Suprapubic skin (tissue), 4 donors: ENCODE measurements at places on chromosomes 3 and 15.

DNA sequence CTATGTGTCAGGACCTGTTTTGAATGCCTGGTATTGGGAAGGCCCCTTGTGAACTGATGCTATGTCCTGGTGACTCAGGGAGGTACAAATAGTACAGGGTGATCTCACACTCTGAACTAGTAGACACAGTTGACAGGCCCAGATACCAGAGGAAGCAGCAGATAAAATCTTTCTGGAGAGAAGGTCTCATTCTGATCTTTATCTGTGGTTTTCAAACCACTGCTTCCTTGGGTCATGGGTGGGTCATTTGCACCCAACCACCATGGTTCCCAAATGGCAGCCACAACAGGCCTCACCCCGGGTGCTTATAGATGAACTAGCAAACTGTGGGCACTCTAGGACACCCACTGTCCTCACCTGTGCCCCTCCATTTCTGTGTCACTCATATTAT is 43.4 kb downstream of the PXYLP1 start:
- H3K36me3 ChIP-seq: peaks cover 3% of the 10 kb centered on the region
- H3K4me1 ChIP-seq: peaks cover 17% of the 10 kb centered on the region

GRCh38 chr3:154244644-154245043 is 79.6 kb downstream of the DHX36 start:
- H3K27me3 ChIP-seq: no peaks in the 10 kb centered on the region
- DNase-seq: no peak
- no peak overlapping the region for H3K27ac ChIP-seq
- H3K4me3 ChIP-seq: no peak overlapping the region
- peaks cover 14% of the 10 kb centered on the region for H3K36me3 ChIP-seq
- peaks cover 22% of the 10 kb centered on the region for H3K4me1 ChIP-seq

DNA sequence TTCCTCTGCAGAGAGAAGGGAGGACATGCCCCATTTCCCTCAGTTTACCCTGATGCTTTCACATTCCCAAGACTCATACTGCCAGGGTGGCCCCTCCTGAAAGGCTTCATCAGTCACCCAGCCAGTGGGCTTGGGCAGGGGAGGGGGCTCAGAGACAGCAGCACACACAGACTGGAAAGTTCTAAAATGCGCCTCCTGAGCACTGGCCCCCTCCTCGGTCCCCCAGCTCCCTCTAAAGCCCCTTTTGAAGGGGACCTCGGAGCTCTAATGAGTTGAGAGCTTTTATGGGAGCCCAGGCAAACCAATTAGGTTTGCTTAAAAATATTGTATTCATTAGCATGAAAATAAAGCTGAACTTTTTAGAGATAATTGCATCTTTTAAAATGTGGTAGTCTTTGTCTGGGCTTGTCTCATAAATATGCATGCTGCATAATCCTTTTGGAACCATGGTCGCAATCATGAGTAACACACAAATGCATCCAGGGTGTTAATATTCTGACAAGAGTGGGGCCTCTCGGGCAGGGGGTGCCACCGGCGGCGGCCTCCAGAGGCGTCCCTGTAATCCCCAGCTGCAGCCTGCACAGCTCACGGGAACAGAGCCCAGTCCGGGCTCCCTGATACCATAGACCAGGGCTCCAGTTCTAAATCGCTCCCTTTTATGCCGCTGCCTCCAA is 78.5 kb downstream of the RPLP1 start:
- H3K27ac ChIP-seq: no peak overlapping the region
- H3K4me3 ChIP-seq: no peak overlapping the region
- H3K27me3 ChIP-seq: no peaks in the 10 kb centered on the region
- no peak for DNase-seq

DNA sequence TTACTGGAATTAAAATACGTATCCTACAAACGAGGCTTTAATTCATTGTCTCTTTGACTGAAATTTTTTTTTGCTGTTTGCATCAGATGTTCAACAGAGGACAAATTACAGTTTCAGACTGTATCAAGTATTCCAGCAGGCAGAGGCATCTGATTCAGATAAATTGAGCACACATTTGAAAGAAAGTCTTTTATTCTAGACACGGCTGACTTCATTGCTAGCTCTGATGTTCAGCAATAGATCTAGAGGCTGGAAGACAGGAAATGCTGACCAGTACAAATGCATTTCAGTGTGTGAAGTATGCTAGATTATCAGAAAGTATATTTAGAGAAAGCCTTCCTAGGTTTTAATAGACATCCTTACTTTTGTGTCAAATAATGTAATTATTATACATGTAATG is 472.2 kb downstream of the NLGN1 start:
- no peak overlapping the region for H3K4me3 ChIP-seq
- no peak for DNase-seq
- no peak overlapping the region for H3K27ac ChIP-seq
- H3K36me3 ChIP-seq: no peaks in the 10 kb centered on the region
- no peaks in the 10 kb centered on the region for H3K4me1 ChIP-seq

DNA sequence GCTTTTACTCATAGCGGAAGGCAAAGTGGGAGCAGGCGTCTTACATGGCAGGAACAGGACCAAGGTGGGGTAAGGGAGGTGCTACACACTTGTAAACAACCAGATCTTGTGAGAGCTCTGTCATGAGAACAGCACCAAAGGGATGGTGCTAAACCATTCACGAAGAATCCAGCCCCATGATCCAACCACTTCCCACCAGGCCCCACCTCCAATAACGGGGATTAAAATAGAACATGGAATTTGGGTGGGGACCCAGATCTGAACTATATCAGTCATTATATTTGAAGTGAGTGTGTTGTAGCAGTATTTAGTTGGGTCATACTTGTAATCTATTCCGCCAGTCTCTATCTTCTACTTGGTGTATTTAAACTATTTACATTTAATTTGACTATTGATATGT is 190.9 kb downstream of the RPLP1 start:
- DNase-seq: no peak
- no peak overlapping the region for H3K27ac ChIP-seq
- H3K4me1 ChIP-seq: peaks cover 4% of the 10 kb centered on the region
- H3K4me3 ChIP-seq: no peak overlapping the region
- no peaks in the 10 kb centered on the region for H3K27me3 ChIP-seq

- peaks cover 13% of the 10 kb centered on the region for H3K4me1 ChIP-seq
- no peak overlapping the region for H3K4me3 ChIP-seq
- DNase-seq: no peak
- no peaks in the 10 kb centered on the region for H3K36me3 ChIP-seq
- H3K27me3 ChIP-seq: no peaks in the 10 kb centered on the region
- no peak overlapping the region for H3K27ac ChIP-seq
Measured at GRCh38 chr15:101159096-101159935, 92.5 kb downstream of the CHSY1 start.

DNA sequence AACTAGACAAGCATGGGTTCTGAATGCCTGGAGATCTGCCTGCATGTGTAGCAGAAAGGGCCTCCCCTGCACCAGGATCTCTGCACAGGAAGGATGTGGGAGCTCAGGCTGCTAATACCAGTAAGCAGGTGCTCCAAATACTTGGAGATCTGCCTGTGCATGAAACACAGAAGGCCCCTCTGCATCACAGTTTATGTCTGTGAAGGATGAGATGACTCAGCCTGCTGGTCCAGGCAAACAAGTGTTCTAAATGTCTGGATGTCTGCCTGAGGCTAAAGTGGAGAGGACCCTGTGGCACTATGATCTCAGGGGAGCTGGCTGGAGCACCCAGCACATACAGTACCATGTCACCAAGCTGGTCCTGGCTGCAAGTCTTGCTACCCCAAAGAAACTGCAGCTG is 678.8 kb downstream of the MCTP2 start:
- no peaks in the 10 kb centered on the region for H3K27me3 ChIP-seq
- no peaks in the 10 kb centered on the region for H3K36me3 ChIP-seq
- no peaks in the 10 kb centered on the region for H3K4me1 ChIP-seq
- no peak overlapping the region for H3K4me3 ChIP-seq
- DNase-seq: no peak
- no peak overlapping the region for H3K27ac ChIP-seq

- H3K27me3 ChIP-seq: no peaks in the 10 kb centered on the region
- no peaks in the 10 kb centered on the region for H3K4me1 ChIP-seq
- no peak overlapping the region for H3K27ac ChIP-seq
- no peak for DNase-seq
Measured at GRCh38 chr3:59438492-59438891, 388.7 kb upstream of the CFAP20DC start.

DNA sequence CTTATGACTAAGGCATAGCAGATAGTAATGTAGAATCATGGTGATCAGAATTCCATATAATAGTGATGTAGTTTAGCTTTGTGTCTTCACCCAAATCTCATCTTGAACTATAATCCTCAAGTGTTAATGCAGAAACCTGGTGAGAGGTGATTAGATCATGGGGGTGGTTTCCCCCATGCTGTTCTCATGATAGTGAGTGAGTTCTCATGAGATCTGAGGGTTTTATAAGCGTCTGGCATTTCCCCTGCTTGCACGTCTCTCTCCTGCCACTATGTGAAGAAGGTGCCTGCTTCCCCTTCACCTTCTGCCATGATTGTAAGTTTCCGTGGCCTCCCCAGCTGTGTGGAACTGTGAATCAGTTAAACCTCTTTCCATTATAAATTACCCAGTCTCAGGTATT is 138.7 kb upstream of the CBLB start:
- H3K27ac ChIP-seq: no peak overlapping the region
- no peaks in the 10 kb centered on the region for H3K27me3 ChIP-seq
- no peak overlapping the region for H3K4me3 ChIP-seq
- H3K36me3 ChIP-seq: no peaks in the 10 kb centered on the region

DNA sequence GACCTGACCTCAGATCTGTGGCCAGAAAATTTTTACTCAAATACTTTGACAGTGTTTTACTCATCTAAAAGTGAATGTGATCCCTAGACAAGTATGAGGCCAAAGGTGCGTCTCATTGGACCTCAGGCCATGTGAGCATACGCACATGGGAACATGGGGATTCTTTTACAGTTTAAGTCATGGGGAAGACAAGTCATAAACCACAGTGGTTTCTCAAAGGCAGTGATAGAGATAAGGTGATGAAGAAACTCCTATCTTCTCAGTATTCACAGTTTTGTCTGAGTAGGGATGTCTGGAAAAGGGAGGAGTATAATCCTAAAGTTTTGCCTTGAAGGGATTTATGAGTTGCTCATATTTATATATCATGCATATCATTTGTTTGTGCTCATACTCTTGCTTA is 173.8 kb downstream of the FNDC3B start:
- no peak for DNase-seq
- H3K27ac ChIP-seq: no peak overlapping the region
- no peak overlapping the region for H3K4me3 ChIP-seq
- no peaks in the 10 kb centered on the region for H3K27me3 ChIP-seq
- H3K36me3 ChIP-seq: no peaks in the 10 kb centered on the region

- DNase-seq: no peak
- H3K27ac ChIP-seq: no peak overlapping the region
- H3K4me1 ChIP-seq: no peaks in the 10 kb centered on the region
- H3K27me3 ChIP-seq: no peaks in the 10 kb centered on the region
- H3K4me3 ChIP-seq: no peak overlapping the region
Measured at GRCh38 chr3:46183330-46183729, 24.8 kb downstream of the CCR1 start.

DNA sequence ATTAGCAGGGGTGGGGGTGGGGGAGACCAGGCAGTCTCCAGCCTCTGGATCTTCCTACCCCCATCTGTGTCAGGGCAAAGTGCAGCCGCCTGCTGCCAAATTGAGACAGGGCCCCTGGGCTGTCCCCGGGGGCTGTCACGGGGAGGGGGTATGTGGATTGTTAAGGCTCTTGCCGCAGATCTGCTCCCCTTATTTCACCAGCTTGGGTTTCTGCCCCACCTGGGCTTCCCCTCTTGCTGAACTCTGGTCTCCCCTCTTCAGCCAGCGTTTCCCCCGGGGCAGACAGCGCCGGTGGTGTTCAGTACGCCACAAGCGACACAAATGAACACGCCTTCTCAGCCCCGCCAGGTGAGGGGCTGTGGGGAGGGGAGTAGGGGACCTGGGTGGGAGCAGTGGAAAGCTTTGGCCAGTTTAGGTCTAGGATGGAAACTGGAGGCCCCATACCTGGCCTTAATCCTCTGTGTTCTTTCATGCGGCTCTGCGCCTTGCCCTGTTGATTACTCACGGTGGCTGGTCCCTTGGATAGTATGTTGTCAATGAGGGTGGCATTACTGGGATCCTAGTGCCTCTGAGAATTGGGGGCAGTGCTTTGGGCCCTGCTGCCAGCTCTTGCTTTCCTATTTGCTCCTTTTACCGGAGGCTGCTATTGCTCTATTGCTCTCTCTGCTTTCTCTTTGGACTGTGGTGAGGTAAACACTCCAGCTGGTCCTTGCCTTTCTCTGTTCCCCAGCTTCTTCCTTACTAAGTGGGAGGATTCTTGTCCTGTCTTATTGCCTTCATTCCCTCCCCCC is 1.7 kb downstream of the EIF4G1 start:
- H3K4me1 ChIP-seq: peaks cover 62% of the 10 kb centered on the region
- H3K4me3 ChIP-seq: peak overlapping the region; percentile 78
- H3K27me3 ChIP-seq: no peaks in the 10 kb centered on the region
- peaks cover 17% of the 10 kb centered on the region for H3K36me3 ChIP-seq

GRCh38 chr3:12870942-12871341 is 29.6 kb upstream of the RPL32 start:
- no peak overlapping the region for H3K27ac ChIP-seq
- H3K4me3 ChIP-seq: no peak overlapping the region
- no peaks in the 10 kb centered on the region for H3K36me3 ChIP-seq
- H3K4me1 ChIP-seq: peaks cover 17% of the 10 kb centered on the region
- DNase-seq: no peak
- peaks cover 16% of the 10 kb centered on the region for H3K27me3 ChIP-seq

- peaks cover 6% of the 10 kb centered on the region for H3K36me3 ChIP-seq
- H3K27me3 ChIP-seq: no peaks in the 10 kb centered on the region
- no peak overlapping the region for H3K4me3 ChIP-seq
- peaks cover 73% of the 10 kb centered on the region for H3K4me1 ChIP-seq
- H3K27ac ChIP-seq: no peak overlapping the region
- no peak for DNase-seq
Measured at GRCh38 chr3:46971742-46972141, 4.8 kb downstream of the CCDC12 start.

DNA sequence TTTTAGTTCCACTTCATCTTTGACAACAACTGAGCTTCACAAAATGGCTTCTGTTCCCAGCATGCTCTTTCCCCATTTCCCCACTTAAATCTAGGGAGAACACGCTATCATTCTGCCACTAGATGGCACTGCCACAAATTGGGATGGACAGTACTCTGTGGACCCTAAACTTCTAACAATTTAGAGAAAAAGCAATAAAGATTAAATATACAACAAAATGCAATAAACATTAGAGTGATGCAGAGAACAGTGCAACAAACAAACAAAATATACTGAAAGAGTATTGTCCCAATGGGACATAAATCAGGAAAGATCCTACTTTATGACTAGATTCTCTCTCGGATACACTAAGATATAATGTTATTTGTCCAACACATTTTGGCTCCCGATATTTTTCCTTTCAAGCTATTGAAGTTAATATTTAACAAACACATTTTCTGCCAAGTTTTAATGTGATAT is 169.7 kb upstream of the TMCO5A start:
- H3K27ac ChIP-seq: no peak overlapping the region
- H3K4me3 ChIP-seq: no peak overlapping the region
- no peaks in the 10 kb centered on the region for H3K36me3 ChIP-seq
- no peaks in the 10 kb centered on the region for H3K27me3 ChIP-seq
